Testis (tissue), 5 donors: ENCODE measurements at places on chromosomes 7 and 10. TPM values are rescaled to one million over a fixed set of nuclear protein-coding genes. Genes with fewer than 3 reads are reported as not detected.

Gene AHCYL2
- 46.1 TPM for total RNA-seq

Gene NEURL1
- 17.8 TPM for total RNA-seq

DNA sequence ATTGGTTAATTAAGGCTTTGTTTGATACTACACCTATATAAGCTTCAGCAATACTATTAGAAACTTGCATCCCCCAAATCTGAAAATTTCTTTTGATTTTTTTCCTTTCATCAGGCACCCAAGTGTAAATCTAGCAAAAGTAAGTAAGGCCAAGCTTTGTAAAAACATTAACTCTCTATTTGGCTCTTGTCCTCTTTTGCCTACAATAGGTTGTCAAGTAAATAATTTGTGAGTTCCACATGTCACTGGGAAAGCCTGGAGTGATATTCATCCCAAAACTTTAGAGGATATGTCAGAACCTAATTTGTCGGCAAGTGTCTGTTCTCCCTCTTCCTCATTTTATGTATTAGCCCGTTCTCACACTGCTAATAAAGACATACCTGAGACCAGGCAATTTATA lies 492.4 kb downstream of the IPMK start:
- no peak for DNase-seq

DNA sequence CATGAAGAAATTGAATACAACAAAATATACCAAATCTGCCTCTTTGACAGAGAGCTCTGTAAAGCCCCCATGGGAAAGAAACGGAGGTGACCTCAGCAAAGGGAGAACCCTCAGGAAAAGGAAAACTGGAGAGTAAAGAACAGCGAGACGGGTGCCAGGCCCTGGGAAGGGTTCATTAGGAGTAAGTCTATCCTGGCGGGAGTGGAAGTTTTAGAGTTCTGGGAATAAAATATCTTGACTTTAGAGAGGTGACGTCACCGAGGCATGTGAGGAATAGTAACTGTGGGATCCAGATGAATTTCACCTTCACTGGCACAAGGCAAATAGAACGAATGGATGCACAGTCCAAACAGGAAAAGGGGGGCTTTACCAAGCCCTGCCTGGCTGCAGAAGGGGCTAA lies 362.8 kb upstream of the IGFBP3 start:
- DNase-seq, result no peak

- peak; percentile 22 for DNase-seq
Measured at GRCh38 chr7:74542558-74543117, 88.9 kb downstream of the GTF2IRD1 start.

GRCh38 chr10:22054961-22055360 lies 51.4 kb upstream of the DNAJC1 start:
- no peak for DNase-seq

- DNase-seq, result no peak
Measured at GRCh38 chr10:64465653-64466052, 944.5 kb downstream of the REEP3 start.
